ENCODE measurements at places on chromosomes 7 and 10.

DNA sequence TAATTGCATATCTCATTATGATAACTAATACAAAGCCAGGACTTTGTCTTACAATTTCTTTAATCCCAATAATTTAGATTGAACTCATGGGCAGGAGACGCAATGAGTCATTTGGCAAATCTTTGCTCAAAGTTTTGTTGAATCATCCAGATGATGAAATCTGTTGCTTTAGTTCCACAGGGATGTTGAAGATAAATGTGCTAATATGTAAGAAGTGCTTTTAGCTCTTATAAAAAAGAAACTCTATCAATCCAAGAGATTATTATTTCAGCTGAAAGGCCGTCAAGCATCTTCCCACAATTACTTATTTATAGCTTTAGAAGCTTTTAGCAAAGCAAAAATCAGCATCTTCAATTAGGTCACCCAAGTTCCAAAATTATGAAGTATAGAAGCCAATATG is 36.8 kb upstream of the ANK3 start:
- no peak for DNase-seq

GRCh38 chr7:128075242-128076095 is 44.2 kb upstream of the LRRC4 start:
- no peak for DNase-seq

- DNase-seq, result no peak
Measured at GRCh38 chr10:112784022-112784461, 166.0 kb upstream of the TCF7L2 start.

GRCh38 chr7:25424113-25424512 is 195.8 kb upstream of the NPVF start:
- no peak for DNase-seq

DNA sequence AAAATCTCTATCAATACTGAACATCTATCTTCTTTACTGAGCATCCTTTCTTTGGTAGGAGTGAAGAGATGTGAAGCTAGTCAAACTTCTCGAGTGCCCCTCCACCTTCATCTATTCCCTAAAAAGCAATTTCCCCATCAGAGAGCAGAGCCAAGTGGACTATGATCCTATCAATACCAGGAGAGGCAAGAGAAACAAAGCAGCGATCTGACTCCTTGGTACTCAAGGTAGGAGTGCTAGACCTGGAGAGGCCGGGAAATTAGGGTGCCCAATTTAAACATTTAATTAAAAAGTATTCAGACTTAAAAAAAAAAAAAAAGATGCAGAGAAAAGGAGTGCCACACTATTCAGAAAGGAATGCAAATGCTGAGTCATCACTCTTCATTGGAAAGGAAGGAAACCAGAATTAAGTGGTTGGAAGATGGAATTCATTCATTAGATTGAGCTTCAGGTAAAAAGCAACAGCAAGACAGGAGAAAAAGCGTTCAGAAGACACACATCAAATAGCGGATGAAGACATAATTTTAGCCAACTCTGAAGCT is 1.6 kb downstream of the TIAL1 start:
- peak; percentile 59 for DNase-seq

GRCh38 chr10:78960316-78960800 is 108.4 kb upstream of the ZMIZ1 start:
- DNase-seq, result no peak

- DNase-seq, result no peak
Measured at GRCh38 chr7:137696376-137696775, 150.4 kb downstream of the DGKI start.
